ENCODE measurements at places on chromosomes 12 and 14.

DNA sequence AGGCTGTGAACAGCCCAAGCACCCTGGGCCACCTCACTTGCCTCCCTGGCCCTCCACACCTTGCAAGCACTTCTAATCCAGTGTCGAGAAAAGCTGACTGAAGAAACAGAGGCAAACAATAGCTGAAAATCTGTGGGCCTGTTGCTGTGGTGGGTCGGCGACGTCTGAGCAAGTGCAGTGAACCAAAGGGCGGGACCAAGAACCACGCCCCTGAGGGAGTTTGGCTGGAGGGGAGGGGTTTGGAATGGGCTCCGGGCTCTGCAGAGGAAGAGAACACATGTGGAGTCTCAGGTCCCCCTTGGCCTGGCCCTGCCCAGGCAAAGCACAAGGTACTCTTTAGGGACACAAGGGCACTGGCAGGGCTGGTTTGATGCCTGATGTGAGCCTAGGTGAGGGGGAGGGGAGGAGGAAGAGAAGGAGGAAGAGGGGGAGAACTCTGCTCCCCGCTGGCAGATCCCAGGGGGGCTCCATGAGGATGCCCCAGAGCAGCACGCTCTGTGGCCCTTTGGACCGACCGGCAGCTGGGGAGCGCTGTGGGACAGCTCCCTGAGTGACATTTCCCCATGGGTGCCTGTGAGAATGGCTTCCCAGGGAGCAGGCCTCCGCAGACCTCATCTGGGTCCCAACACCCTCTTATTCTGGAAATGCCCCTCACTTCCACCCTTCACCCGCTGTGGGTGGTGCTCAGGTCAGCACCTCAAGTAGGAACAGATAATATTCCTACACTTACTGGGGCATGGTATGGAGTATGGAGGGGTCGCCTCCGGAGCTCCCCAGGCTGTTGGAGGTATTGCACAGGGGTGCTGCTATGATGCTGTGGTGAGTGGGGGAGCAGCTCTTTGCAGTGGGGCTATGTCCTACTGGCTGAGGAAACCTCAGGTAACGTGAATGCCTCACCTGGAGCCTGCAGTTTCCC lies 85.5 kb downstream of the CPSF2 start:
- no peak for DNase-seq

GRCh38 chr12:71688961-71689570 lies 3.2 kb downstream of the TMEM19 start:
- no peak for DNase-seq

- DNase-seq: no peak
Observed at GRCh38 chr12:28180786-28181185, 9.5 kb upstream of the CCDC91 start.

- no peak for DNase-seq
Observed at GRCh38 chr12:70985850-70986249, 65.3 kb upstream of the PTPRR start.

- no peak for DNase-seq
Observed at GRCh38 chr14:74586681-74587362, 25.2 kb downstream of the LTBP2 start.

DNA sequence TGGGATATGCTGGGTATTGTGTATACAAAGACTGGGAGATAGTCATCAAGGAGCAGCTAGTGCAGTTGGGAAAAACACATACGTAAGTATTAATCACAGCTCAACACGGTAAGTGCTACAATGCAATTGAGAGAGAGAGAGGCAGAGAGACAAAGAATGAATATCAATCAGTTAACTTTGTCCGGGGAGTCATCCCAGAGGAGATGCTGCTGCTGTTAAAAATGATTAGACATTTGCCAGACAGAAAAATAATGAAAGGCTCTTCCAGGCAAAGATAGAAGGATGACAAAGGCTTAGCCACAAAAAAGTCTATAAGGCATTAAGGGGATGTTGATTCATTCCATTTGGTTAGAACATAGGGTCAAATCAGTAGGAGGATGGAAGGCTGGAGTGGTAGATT lies 45.1 kb downstream of the AKAP6 start:
- DNase-seq: no peak

DNA sequence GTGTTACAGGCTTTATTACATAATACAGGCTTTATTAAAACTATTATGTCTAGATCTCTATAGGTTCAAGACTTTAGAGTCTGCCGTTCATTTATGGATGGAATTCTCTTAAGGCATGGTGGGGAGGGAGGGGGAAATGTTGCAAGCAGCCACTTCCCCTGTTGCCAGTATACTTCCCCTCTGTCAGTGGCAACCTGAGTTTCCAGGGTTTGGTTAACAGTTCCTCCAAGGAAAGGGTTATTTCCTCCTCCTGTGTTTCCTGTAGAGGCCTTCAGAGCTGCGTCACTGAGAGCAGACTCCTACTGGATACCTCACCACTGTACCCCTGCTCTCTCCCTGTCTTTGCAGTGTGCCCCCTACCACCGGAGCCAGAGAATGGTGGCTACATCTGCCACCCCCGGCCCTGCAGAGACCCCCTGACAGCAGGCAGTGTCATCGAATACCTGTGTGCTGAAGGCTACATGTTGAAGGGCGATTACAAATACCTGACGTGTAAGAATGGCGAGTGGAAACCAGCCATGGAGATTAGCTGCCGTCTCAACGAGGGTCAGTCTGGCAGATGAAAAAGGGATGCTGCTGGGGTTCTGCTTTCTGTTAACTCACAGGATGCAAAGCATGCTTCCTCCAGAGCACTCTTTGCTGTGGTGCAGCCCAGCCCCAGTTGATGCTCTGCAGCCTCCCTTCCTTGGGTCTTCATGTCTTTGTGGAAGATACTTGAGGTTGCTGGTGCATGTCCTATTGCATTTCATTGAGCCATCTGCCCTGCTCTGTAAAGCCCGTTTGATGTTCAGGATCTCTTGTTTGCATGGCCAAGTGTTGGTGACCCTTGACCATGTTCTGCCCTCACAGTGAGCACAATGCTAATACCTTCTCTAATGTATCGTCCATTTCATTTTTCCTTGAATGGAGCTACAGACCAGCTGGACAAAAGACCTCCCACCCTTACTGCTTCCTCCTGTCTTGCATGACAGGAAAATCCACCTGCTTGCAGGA lies 63.6 kb upstream of the SRSF5 start:
- DNase-seq: no peak
